ENCODE measurements at places on chromosomes 13 and 19.

DNA sequence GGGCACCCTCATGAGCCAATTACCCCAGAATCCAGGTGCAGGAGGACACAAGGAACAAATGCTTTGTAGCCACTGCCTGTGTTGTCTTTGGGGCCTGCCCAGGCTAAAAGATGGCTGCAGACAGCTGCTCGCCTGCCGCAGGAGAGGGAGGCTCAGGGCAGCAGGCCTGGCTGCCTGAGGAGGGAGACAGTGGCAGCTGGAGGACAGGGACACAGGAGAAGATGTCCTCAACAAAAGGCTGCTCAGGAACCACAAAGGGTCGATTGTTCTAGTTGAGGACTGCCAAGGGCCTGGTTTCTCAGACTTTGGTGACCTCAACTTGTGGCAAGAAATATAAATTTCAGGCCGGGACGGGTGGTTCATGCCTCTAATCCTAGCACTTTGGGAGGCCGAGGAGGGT, 7.6 kb downstream of the SIRT2 start:
- DNase-seq, result no peak

DNA sequence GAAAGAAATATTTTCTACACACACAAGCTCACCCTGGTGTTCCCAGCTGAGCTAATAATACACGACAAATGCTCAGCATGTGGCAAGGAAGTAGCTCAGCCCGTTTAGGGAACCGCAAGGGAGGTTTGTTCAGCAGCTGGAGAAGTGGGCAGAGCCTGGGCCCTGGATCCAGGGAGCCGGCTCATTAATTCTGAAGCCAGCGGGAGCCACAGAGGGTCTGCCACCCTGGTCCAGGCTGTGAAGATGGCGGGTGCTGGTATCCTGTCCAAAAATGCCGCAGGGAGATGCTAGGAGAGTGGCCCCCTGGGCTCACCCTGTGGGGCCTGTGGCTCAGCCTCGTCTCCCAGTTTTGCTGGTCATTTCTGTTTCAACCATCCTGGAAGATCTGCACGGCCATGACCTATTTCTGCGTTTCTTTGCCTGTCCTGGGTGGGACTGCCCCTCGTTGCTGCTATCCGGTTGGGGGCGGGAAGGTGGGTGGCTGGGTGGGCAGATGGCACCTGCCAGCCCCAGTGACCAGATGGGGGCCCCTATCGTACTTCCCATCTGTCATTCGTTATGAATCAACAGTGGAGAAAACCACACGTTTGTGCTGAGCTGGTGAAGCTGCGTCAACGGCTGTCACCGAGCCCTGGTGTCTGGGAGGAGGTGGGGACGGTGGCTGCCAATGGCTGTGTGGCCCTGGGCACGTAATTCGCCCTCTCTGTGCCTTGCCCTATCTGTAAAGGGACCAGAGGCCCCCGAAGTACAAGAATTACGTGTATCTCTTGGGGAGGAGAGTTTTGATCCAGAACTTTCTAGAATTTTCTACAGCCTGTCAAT, 2.7 kb upstream of the GNA15 start:
- peak; percentile 87 for DNase-seq

DNA sequence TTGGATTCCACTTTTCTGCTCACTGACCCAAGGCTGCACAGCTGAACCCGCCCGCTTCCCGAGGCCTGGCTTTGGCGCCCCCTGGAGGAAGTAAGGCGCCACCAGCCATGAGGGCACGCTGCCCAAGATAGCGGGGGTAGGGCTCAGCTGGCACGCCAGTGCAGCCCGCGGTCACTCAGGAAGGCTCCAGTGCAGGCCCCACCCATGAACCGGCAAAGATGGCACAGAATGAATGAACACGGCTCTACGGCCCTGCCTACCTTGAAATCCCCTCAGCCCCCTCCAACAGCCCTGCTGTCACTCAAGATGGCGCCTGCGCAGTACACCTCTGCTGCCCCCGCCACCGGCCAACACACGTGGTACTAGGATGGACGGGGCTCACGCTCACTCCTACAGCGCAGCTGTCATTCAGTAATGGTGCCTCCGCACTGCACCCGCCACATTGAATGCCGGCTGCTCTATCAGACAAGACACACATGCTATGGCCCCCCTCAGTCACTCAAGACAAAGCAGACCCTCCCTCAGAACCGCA, 3.0 kb downstream of the PEG3 start:
- DNase-seq, result peak; percentile 0

- peak; percentile 68 for DNase-seq
These were observed 7.5 kb downstream of the RASA3 start for GRCh38 chr13:114124921-114125320.

- DNase-seq, result peak; percentile 48
These were observed 15.4 kb upstream of the SBNO2 start for GRCh38 chr19:1189419-1189818.

GRCh38 chr13:23695711-23696464, 125.7 kb downstream of the TNFRSF19 start:
- peak; percentile 53 for DNase-seq

DNA sequence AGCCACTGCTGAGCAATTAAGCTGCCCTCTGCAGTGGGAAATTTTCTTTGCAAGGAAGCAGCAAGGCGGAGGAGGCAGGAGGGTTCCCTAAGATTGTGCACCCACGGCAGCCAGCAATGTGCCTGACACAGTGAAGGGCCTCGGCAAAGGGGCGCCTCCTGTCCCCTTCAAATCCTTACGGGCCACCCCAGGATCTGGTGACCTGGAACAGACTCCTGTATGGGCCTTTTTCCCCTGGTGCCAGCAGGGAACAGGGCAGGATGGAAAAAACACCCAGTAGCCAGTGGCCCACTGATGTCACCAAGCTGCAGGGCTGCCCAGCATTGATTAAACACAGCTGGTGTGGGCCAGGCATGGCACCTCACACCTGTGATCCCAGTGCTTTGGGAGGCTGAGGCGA, 86.7 kb downstream of the GNG7 start:
- DNase-seq, result no peak

DNA sequence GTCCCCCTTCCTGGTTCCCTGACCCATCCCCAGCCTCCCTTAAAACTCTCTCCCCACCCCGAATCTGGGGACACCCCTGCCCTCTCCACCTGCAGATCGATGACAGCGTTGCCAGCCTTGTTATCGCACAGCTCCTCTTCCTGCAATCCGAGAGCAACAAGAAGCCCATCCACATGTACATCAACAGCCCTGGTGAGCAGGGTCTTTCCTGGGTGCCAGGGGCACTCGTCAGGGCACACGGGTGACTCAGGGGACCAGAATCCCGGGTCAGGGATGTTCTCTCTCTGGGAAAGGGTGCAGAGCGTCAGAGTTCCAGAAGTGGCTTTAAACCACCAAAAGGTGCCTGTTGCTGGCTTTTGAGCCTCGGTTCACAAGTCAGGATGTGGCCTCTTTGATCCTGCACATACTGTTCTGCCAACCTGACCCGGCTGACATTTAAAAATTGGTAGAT, 1.0 kb downstream of the CLPP start:
- peak; percentile 64 for DNase-seq

DNA sequence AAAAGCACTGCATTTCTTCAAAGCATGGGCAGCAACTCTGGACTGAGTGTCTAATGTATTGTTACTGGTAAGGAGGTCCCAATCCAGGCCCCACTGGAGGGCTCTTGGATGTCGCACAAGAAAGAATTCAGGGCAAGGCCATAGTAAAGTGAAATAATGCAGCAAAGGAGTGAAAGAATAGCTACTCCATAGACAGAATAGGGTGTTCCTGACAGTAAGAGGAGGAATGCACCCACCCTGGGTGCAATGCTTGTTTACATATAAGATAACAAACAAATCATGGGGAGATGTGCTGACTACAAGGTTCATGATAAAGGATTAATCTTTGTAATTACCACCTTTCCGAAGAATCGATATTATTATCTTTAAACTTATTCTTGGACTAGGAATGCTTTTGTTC, 58.8 kb upstream of the ABCC4 start:
- DNase-seq, result no peak

DNA sequence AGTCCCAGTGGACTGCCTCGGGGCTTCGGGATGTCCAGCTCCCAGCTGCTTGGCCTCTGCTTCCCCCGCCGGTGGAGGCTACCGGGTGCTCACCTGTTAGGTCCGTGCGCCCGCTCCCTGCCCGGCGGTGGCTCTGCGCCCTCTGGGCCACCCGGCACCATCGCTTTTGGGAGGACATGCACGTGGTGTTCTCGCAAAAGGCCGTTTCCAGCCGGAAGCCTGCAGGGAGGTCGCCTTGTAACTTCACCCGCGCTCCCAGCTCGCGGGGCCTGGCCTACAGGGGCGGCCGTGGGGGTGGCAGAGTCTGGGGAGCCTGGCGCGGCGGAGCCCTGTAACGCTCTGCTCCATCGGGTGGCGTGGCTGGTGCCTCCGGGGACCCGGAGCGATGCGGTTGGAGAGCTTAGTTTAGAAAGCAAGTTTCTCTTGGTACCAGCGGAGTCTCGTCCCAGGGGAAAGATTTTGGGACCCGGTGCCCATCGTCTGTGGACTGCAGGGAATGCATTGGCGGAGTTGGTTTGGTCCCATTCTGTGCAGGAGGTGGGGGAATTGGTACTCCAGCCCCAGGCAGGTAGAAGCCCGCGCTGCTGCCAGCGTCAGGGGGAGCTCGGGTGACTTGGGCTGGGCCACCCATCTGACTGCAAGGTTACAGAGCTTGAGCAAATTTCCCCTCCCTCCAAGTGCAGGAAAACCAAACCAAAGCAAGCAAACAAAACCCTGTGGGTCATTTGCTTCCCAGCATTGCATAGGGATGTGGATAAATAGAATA, 673 bp downstream of the SPATA13 start:
- peak; percentile 32 for DNase-seq

GRCh38 chr19:57719424-57719823, 8.0 kb downstream of the ZNF671 start:
- DNase-seq, result no peak

GRCh38 chr13:99371956-99372355, 64.8 kb upstream of the GPR183 start:
- DNase-seq, result peak; percentile 72

DNA sequence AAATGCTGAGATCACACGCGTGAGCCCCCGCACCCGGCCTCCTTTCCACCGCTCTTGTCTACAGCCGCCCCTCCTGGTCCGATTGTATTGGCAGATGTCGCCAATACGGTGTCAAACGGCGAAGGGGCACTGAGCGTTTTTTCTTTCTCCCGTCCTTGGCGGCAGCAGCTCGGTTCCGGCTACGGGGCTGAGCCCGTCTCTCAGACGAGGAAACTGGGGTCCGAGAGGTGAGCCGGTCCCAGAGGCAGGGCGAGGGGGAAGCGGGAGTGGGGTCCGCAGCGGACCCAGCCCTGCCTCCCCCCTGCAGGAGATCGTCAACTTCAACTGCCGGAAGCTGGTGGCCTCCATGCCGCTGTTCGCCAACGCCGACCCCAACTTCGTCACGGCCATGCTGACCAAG, 20.4 kb downstream of the POLRMT start:
- no peak for DNase-seq

GRCh38 chr19:46787040-46787330, 1.4 kb downstream of the SLC1A5 start:
- no peak for DNase-seq

GRCh38 chr13:20528452-20528851, 2.8 kb upstream of the CRYL1 start:
- no peak for DNase-seq

DNA sequence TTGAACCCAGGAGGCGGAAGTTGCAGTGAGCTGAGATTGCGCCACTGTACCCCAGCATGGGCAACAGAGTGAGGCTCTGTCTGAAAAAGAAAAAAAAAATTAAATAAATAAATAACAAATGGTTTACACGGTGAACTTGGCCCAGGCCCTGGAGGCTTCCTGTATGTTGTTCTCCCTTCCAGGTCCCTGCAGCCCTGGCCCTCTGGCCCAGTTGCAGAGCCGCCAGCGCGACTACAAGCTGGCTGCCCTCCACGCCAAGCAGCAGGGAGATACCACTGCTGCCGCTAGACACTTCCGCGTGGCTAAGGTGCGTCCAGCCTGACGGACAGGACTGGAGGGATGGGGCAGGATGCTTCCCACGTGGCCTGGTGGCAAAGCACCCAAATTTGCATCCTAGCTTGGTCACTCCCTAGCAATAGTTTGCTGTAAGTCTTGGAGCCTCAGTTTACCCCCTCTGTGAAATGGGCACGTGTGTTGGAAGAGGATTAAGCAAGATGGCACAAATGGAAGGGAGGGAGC, 11.9 kb downstream of the CC2D1A start:
- no peak for DNase-seq

GRCh38 chr13:70923863-70924752, 815.9 kb upstream of the KLHL1 start:
- DNase-seq, result no peak

- DNase-seq, result no peak
These were observed 11.8 kb downstream of the NLRP11 start for GRCh38 chr19:55820037-55820436.

GRCh38 chr13:110524541-110525257, 36.8 kb downstream of the RAB20 start:
- DNase-seq, result no peak

GRCh38 chr13:42392716-42393572, 121.0 kb downstream of the AKAP11 start:
- peak; percentile 59 for DNase-seq

Measured in CD4-positive, alpha-beta T cell treated with Interleukin-21 for 1 hour (primary cell).